ENCODE measurements at places on chromosomes 16 and 17.

DNA sequence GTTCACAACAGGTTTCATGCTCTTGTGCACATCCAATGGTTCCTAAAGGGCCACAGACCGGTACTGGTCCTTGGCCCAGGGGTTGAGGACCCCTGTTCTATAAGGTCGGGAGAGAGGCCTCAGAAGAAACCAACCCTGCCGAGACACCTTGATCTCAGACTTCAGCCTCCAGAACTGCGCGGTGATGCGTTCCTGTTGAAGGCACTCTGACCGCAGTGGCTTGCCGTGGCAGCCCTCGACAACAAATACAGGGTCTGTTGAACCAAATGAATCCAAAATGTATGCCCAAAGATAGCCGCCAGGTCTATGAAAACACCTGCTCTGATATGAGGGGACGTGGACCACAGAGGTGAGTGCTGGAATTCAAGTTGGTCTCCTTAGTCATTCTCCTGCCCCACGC is 389.8 kb downstream of the SEC14L1 start:
- no peak for DNase-seq

- no peak for DNase-seq
Observed at GRCh38 chr16:77736879-77737278, 14.6 kb downstream of the NUDT7 start.

DNA sequence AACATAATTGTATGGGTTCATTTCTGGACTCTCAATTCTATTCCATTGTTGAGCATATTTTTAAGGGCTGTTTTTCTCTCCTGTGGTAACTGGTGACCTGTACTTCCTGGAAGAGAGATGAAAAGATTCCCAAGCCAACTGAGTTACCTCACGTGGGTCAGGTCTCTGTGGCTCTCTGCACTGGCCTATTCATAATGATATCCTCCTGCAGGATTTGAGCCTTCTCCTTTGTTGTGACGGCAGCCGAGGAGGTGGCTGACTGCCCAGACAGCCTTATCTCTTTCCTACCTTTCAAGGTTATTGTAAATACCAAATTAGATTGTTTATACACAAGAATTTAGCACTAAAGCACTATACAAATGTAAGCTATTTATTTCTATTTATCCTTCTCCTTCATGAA is 2.7 kb upstream of the ACE start:
- no peak for DNase-seq

DNA sequence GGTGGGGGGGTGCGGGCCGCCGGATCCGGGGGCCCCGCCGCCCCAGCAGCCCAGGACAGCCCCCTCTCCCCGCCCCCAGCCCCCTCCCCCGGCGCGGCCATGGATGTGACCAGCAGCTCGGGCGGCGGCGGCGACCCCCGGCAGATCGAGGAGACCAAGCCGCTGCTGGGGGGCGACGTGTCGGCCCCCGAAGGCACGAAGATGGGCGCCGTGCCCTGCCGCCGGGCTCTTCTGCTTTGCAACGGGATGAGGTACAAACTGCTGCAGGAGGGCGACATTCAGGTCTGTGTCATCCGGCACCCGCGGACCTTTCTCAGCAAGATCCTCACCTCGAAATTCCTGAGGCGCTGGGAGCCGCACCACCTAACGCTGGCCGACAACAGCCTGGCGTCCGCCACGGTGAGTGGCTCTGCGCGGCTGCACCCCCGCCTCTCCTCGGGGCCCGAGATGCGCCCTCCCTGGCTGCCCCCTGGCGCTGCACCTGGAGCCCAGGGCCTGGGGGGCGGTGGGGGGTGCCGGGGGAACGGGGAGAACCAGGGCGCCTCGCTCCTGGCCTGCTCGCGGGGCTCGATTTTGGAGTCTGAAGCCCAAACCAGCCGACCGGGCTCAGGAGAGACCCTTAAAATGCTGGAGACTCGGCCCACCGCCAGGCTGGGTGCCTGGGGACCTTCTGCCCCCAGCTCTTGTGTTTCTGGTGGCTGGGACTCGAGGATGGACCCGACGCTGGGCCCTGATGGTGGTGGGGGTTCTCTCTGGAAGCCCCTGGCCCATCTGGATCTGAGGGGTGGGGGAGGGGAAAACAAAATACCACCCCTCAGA is 744 bp downstream of the CMIP start:
- DNase-seq = no peak

GRCh38 chr17:46191322-46192188 is 1.7 kb downstream of the KANSL1 start:
- no peak for DNase-seq

DNA sequence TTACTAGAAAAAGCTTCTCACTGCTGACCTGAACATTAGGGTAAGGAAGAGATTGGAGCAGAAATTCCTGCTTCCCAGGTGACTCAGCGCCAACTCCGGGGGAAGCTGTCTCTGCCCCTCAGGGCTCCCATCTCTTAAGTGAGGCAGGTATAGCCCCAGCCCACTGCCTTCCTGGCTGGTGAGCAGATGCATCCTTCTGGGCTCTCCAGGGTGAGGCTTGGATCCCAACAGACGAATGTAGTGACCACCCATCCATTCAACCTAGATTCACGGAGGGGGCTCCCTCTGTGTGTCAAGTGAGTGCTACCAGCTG is 3.2 kb downstream of the ATP2C2 start:
- DNase-seq = no peak

- DNase-seq = no peak
Observed at GRCh38 chr16:22912654-22913053, 98.7 kb downstream of the HS3ST2 start.

DNA sequence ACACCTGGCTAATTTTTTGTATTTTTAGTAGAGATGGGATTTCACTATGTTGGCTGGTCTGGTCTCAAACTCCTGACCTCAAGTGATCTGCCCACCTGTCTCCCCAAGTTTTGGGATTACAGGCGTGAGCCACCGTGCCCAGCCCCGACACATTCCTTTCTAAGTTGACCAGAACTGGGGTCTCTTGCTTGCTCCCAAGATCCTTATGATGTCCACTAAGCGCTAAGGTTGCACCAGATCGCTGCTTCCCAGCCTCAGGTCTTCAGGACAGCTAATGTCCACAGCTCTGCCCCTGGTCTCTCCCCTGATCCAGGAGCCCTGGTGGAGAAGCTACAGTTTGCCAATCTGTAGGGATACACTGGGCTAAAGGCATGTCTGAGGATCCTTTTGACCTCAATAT is 29.5 kb downstream of the NSMCE1 start:
- no peak for DNase-seq

GRCh38 chr16:23729503-23730424 is 16.7 kb upstream of the ERN2 start:
- DNase-seq = no peak

DNA sequence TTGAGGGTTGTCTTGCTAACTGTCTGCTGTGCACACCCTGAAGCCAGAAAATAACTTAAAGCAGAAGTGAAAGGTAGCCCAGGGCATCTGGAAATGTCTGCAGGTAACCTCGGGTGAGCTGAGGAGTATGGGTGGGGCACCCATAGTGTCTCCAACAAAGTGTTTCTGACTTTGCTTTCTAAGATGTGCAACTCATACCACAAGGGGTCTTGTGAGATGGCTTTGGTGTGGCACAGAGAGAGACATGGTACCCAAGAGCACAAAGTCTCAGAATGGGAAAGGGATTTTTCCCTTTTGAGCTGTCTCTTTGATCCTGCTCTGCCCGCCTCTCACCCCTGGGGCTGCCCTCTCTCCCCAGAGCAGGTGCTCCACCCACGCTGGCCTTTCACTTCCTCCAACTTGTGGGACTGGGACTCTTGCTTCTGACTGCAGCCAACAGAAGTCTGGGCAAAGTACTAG is 6.9 kb downstream of the CHD9 start:
- no peak for DNase-seq

DNA sequence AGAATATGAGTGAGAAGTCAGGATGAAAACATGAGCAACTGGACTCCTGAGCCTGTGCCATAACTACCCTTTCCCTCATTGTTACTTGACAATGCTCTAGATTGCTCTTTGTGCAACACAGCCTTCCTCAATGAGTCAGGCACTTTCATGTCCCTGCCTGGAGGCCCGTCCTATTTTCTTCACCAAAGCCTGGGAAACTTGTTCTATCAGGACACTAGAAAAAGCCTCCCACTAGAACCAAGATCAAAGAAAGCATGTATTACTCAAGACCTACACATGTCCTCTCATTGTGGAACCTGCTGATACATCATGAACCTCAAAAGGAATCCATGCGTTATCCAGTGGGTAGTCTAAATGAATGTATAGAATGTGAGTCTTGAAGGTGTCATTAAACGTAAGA is 624.5 kb downstream of the TOX3 start:
- DNase-seq = no peak

GRCh38 chr16:55576384-55576783 is 9.9 kb downstream of the CAPNS2 start:
- no peak for DNase-seq

Data from retinal pigment epithelial cell (primary cell).